ENCODE measurements at places on chromosomes 13 and 19.

- DNase-seq, result no peak
Observed at GRCh38 chr19:531753-532560, at the start of gene CDC34. CDC34 (plus strand) TSS chr19:531760; CDS start chr19:531932, 172 bp downstream.

GRCh38 chr19:9945319-9945966, 9.1 kb upstream of the OLFM2 start:
- DNase-seq, result no peak

DNA sequence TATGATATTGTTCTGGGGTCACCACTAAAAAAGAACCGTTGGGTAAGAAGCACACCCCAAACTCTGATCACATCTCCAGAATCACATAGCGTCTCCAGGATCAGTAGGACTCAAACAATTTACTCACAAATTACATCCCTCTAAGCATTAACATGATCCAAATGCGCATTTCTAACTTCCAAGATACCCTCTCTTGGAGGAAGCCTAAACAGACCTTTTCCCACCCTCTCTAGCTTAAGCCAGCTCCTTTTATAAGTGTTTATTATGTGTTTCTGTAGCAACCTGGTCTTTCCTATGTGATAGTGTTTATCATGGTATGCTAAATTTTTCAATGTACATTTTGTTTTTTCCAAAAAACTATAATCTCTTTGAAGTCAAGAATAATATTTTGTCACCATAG, 1846.5 kb downstream of the OLFM4 start:
- no peak for DNase-seq

- DNase-seq, result no peak
Observed at GRCh38 chr19:19120308-19121231, 17.7 kb downstream of the TMEM161A start.

GRCh38 chr13:93290503-93290902, 63.9 kb downstream of the GPC6 start:
- DNase-seq, result no peak

DNA sequence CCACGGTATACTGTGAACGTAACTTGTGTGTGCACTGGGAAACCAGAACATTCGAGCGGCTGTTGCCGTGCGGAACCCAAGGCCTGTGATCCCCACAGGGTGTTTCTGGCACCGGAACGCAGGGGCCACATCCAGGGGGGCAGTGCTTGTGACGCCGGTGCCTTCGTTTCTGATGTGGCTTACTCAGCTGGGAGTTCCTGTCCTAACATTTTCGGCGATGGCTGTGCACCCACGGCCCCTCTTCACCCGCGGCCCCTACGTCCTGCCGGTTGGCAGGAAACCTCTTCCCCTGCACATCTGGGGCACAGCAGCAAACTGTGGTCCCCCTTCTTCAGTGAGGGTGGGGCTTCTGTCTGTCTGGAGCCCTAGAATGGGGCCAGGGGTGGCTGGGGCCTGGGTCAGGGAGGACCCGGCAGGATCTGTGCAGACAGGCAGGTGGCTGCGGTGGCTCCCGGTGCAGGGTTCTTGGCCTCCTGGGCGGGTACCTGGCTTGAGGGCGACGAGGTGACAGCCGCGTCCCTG, 26.2 kb downstream of the CSNK1G2 start:
- DNase-seq, result no peak

- no peak for DNase-seq
Observed at GRCh38 chr19:40444825-40445312, 734 bp upstream of the SERTAD3 start.

GRCh38 chr13:25249001-25249543, 38.2 kb downstream of the MTMR6 start:
- no peak for DNase-seq

- DNase-seq, result no peak
Observed at GRCh38 chr13:104773775-104774174, 1707.6 kb upstream of the SLC10A2 start.

- no peak for DNase-seq
Observed at GRCh38 chr19:46067691-46068090, 26.9 kb upstream of the IGFL4 start.

GRCh38 chr13:94617389-94618000, 15.8 kb downstream of the GPR180 start:
- DNase-seq, result no peak

DNA sequence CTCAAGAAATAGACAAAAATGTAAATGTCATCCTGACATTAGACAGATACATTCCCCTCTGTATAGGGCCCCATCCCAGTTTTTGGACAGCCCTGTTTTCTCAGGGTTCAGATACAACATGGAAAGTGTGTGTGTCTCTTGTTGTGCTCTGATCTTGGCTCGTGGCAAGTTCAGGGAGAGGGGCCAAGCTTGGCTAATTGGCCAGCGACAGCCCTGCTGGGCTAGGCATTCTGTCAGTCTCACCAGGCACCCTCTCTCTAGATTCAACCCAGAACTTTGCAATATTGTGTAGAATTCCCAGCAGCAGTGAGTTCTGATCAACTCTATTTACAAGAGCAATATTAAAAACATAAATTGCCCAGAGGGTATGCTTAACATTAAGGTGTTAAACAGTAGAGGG, 30.1 kb downstream of the MTUS2 start:
- no peak for DNase-seq

DNA sequence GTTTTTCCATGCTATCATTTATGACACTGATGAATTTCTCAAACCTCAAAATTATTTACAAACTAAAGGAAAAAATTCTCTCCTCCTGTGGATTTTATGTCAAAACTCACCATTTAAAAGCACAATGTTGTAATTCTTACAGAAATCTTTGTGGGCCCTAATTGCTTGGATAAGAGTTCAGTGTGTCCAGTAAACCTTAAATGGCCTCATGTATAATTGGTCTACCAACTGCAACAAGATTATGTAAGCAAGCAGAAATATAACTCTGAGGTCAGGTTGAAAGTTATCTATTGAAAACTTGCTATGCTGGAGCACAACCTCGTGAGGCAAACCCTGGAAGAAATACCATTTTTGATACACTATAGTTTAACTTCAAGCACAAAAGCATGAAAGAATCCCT, 22.0 kb downstream of the VWA8 start:
- DNase-seq, result no peak

DNA sequence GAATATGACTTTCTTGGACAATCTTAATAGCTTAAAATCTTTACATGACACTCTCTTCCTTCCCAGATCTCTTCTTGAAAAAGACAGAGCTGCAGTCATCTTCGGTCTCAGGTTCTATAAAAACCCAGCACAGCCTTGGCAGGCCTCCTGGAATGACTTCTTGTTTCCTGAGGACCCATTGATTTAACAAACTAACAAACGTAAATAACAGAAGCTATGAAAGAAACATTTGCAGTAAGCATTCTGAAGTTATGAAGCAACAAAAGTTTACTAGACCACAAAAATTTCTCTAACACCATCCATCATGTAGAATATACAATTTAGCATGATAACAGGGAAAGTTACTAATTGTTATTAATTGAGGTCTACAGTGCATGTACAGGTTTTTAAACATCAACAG, 62.8 kb upstream of the STARD13 start:
- DNase-seq, result no peak

DNA sequence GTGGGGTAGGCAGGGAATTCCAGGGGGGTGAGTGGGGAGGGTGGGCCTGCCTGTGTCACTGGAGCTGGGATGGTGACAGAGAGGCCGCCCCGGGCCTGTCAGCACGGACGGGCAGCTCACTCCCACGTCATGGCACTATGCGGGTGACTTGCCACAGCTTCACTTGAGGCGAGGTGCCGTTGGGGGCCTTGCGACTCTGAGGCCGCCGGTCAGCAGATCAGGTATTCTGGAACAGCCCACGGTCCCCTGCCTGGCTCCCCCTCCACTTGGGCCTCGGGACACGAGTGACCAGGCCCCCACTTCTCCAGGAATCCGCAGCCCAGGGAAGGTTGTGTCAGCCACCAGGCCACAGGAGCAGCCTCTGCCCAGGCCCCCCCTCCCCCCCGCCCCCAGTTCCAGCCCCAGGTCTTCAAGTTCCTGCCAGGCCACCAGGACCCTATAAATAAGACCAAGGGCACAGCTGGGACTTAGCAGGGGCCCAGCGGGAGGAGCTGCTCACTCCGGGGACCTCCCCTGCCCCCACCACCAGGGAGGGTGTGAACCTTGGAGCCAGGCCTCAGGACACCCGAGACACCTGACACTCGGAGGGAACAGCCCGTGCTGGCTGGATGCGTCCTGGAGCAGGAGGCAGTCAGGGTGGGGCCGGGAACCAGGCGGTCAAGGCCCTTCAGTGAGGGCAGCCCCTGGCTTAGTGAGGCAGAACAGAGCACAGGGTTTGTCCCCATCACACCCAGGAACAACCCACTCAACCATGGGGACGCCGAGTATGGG, 2.7 kb upstream of the MIDN start:
- DNase-seq, result no peak

DNA sequence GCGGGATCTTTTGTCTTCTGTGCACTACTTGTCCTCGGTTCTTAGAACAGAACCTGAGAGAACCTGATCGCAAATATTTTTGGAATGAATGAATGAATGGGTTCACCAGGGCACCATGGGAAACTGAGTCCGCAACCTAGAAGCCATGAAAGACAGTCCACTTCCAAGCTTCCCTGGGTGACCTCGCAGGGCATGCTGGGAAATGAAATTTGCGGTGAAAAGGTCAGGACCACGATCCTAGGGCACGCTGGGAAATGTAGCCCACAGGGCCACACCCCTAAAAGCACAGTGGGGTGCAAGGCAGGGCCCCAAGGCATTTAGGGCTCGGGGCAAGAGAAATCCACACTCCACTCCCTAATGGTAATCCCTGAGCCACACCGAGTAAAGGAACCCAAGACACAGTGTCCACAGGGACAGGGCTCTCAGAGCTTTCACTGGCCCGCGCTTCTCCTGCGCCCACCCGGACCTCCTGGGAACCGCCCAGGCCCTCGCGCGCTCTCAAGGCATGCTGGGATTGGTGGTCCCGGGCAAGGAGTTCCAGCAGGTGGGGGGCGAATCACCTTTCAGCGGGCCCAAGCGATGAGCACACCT, 1.1 kb upstream of the PPP1R12C start:
- DNase-seq, result no peak

- DNase-seq, result no peak
Observed at GRCh38 chr13:48892053-48892687, 83.5 kb upstream of the FNDC3A start.

- DNase-seq, result no peak
Observed at GRCh38 chr13:53167561-53167960, 138.9 kb downstream of the OLFM4 start.

DNA sequence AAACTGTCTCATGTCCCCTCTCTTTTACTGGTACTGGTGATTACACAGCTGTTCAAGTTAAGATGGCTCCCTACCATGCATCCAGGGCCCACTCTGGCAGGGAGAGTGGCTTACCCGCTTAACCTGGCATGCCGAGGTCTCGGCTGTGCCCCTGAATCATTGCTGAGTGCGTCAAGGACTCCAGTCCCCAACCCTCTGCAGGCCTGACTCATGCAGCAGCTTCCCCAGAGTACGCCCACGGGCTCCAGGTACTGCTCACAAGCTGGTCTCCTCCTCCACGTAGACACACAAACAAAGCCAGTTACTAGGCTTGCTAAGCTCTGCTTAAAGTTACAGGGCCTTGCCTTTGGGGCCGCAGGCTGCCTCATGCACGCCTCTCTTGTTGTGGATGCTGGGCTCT, 447.4 kb downstream of the COG6 start:
- DNase-seq, result peak; percentile 32

DNA sequence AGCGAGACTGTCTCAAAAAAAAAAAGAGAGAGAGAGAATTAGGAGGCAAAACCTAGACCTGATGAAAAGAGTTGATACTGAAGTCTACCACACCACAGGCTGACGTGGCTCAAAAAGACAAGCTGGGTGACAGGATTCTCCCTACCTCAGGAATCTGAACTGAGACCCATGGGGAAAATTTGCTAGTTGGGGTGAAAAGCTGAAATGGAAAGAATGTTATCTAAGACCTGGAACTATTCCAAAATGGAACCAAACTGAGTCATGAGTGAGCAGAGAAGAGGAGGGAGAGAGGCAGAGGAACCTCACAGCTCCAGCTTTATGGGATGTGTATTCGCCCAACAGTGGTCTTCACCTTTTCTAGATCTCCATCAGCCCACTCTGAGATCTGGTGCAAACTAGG, 11.7 kb downstream of the SMG9 start:
- no peak for DNase-seq

DNA sequence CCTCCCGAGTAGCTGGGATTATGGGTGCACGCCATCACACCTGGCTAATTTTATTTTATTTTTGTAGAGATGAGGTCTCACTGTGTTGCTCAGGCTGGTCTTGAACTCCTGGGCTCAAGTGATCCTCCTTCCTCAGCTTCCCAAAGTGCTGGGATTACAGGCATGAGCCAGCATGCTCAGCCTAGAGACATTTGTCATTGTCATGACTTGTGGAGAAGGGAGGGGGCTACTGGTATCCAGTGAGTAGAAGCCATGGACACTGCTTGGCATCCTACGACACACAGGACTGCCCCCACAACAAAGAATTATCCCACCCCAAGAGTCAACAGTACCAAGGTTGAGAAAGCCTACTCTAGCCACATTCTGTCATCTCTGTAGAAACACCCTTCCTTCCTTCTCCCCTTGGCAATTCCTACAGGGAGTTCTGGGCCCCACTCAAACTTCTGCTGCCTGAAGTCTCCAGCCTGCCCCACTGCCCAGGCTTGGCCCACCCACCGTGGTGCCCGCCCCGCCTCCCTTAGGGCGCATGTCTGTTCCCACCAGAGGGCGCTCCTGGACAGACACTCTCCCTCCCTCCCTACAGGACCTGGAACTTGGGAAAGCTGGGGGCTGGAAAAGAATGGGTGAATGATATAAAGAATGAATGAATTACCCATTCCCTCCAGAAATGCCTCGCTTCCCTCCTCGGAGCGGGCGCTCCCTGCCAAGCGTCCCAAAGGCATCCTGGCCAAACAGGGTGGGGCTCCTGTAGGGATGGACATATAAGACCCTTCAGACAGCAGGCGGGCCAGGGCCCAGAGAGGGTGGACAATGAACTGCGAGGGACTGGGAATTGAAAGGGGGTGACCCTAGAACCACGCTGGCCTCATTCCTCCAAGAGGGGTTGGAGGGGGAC, 5.5 kb upstream of the EMP3 start:
- peak; percentile 73 for DNase-seq

- no peak for DNase-seq
Observed at GRCh38 chr13:60139272-60139671, 24.5 kb downstream of the DIAPH3 start.

DNA sequence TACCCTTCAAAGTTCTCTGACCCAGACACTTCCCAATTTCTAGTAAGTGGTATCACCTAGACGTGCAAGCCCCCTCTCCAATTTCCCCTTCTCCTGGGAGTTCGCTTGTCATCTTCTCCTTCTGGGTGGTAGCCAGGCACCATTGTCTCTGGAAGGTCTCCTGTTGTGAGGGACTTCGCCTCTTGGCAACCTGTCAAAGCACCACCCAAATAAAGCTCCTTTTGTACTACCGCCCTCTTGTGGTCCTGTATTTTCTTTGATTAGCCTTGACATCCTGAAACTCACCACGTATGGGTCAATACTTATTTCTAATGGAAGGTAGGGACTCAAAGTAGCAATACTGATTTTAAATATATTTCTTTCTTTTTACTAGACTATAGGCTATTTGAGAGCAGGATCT, 8.2 kb downstream of the GPC5 start:
- no peak for DNase-seq

Measured in CD4-positive, alpha-beta T cell treated with Interleukin-15 for 1 hour (primary cell).